ENCODE measurements at places on chromosomes 16 and 17.

- no peak for DNase-seq
Measured at GRCh38 chr17:57946798-57947358, 8.3 kb downstream of the CUEDC1 start.

- DNase-seq = no peak
Measured at GRCh38 chr17:78314683-78315354, 45.1 kb downstream of the SOCS3 start.

- no peak for DNase-seq
Measured at GRCh38 chr16:27199736-27200135, 3.6 kb upstream of the KDM8 start.

GRCh38 chr16:12589676-12590075 lies 214.0 kb downstream of the CPPED1 start:
- no peak for DNase-seq

GRCh38 chr17:7714721-7715594 lies 2.6 kb upstream of the DNAH2 start:
- no peak for DNase-seq

- DNase-seq = no peak
Measured at GRCh38 chr17:79990051-79990592, 45.5 kb downstream of the TBC1D16 start.

DNA sequence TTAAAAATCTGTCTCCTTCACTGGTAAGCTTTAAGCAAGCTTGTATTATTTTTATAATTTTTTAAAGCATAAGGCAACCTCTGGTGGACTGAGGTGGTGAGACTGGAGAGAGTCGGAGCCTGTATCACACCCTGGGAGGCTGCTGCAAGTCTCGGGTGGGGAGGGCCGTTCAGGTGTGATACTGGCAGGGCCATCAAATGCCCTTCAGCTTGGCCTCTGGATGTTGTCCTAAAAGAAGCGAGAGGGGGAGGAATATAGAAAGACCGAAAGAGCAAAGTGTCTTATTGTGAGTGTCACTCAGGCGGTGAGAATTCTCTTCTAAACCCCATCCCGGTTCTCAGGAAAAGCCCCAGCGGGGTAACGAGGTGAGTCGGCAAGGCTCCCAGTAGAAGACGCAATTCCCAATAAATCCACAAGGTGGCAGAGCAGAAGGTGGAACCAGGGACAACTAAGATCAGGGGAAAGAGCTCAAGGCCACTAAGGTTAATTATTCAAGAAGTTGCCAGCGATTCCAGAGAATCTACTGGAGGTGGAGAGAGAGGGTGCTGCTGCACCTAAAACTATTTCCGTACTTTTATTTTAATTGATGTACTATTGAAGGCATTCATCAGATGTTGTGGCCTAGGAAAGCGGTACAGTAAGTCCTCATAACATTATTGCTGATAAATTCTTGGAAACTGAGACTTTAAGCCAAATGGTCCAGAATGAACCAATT lies 14.1 kb downstream of the C17orf67 start:
- DNase-seq = peak; percentile 69

DNA sequence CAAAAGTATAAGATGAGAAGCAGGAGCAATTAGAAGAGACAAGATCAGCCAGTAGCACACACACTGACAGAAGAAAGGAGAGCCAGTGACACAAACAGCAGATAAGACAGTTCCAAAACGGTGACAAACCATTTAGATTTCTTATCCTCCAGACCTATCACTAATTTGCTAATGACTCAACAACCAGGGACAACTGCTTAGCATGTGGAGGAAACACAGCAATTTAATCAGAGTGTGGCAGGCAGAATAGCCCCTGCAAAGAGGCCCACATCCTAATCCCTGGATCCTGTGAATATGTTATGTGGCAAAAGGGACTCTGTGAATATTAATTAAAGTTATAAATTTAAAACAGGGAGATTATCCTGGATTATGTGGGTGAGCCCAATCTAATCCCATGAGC lies 81.1 kb downstream of the CACNG1 start:
- DNase-seq = no peak

GRCh38 chr17:45388604-45389325 lies 43.9 kb downstream of the ARHGAP27 start:
- DNase-seq = no peak

GRCh38 chr17:48510761-48511604 lies 19.8 kb downstream of the HOXB1 start:
- no peak for DNase-seq

DNA sequence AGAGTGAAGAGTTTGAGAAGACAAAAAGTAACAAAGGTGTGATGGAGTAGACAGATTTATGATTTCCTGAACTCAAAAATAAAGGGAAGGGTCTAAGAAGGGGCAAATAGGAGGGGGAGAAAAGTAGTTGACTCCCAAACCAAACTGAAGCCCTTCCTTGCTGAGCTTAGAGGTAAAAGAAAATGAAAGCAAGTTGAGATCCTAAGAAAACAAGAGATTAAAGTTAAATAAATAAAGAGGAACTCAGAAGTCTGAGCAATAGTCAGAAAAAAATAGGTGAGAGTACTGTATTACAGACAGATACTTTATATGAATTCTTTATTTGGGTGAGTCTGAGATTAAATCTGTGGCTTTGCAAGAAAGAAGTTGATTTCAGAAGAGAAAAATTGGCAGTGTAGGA lies 3.3 kb upstream of the PSMD12 start:
- no peak for DNase-seq

GRCh38 chr16:79264237-79265109 lies 336.1 kb downstream of the MAF start:
- DNase-seq = no peak

DNA sequence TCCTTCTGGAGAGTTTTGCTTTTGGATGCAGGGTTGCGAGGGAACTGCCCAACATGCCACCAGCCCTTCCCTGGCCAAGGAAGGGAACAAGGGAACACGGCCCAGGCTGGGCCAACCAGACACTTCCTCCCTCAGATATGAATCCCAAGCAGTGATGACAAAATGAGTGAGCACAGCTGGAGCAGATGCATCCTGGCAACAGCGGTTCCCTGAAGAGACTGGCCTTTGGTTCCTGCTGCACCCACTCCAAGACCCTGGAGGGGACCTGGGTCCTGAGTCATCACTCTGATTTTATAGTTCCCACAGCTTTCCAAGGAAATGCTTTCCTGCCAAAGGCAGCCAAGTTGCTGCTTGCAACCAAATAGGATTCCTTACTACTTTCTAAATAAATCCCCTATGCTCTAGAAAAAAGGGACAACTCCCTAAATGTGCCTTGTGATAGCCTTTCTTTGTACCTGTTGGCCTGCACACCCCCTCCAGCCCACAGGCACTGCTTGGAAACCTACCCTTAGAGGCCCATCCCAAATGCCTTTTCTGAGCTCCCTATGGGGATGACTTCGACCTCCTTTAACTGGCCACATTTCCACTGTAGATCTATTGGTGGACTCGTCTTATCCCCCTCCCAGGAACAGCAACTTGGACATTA lies 5.3 kb downstream of the ST3GAL2 start:
- no peak for DNase-seq

GRCh38 chr16:29877266-29877961 lies 14.4 kb upstream of the CDIPT start:
- DNase-seq = no peak

DNA sequence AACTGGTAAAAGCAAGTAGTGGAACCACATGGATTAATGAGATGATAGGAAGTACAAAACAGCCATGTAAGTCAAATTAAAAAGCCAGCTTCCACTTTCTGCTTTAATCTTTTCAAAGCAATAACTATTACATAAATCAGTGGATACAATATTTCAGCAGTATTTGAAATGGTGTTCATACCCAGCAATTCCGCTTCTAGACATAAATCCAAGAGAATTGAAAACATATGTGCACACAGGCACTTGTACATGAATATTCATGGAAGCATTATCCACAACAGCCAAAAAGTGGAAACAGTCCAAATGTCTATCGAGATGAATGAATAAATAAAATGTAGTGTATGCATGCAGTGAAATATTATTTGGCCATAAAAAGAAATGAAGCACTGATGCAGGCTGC lies 27.4 kb downstream of the SLFN12L start:
- no peak for DNase-seq

DNA sequence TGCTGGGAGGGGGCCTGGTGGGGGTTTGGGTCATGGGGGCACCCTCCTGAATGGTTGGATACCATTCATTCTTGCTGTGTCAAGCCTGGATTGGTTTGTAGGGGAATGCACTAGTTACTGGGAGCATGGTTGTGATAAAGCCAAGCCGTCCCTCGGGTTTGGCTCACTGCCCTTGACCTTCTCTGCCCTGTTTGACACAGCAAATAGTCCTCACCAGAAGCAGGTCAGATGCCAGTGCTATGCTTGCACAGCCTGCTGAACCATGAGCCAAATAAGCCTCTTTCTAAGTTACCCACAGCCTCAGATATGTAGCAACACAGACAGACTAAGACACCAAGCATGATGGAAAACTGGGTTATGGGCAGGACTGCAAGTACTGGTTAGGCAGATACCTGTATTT lies 14.6 kb downstream of the ZNF778 start:
- DNase-seq = no peak

DNA sequence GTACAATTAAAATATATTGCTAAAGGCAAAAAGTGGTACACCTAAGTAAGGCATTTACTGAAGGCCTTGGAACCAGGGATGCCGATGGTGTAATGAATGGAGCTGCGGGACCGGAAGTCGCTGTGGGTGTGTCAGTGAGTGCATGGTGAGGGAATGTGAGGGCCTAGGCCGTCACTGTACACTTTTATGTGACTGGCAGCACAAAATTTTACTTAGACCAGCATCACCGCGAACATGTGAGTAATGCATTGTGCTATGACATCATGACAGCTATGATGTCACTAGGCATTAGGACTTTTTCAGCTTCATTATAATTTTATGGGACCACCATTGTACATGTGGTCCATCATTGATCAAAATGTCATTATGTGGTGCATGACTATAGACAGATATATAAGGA lies 14.7 kb downstream of the ALOX15B start:
- DNase-seq = no peak

DNA sequence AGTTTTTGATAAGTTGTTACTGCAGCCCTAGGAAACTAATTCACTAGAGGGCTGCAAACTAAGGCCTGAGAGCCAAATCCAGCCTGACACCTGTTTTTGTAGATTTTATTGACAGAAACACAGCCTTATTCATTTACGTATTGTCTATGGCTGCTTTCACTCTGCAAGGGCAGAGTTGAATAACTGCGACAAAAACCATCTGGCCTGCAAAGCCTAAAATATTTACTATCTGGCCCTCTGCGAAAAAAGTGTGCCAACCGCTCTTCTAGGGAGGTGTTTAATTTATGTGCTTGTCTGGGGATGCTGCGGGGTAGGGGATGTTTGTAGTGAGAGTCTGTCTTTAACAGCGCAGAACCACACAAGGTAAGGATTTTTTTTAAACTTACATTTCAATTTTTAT lies 165.0 kb upstream of the RBFOX1 start:
- peak; percentile 2 for DNase-seq

- no peak for DNase-seq
Measured at GRCh38 chr17:79829457-79829856, 9.8 kb downstream of the CBX4 start.

- no peak for DNase-seq
Measured at GRCh38 chr17:64534187-64534586, 27.4 kb downstream of the CEP95 start.

DNA sequence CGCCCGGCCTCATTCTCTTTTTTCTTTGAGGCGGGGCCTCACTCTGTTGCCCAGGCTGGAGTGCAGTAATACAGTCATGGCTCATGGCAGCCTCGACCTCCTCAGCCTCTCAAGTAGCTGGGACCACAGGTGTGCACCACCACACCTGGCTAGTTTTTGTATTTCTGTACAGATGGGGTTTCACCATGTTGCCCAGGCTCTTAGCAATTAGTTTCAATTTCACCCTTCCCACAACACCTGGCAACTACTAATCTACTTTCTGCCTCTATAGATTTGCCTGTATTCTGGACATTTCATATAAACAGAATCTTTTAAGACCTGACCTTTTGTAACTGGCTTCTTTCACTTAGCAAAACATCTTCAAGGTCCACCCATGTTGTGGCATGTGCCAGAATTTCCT lies 8.0 kb upstream of the NT5M start:
- no peak for DNase-seq

DNA sequence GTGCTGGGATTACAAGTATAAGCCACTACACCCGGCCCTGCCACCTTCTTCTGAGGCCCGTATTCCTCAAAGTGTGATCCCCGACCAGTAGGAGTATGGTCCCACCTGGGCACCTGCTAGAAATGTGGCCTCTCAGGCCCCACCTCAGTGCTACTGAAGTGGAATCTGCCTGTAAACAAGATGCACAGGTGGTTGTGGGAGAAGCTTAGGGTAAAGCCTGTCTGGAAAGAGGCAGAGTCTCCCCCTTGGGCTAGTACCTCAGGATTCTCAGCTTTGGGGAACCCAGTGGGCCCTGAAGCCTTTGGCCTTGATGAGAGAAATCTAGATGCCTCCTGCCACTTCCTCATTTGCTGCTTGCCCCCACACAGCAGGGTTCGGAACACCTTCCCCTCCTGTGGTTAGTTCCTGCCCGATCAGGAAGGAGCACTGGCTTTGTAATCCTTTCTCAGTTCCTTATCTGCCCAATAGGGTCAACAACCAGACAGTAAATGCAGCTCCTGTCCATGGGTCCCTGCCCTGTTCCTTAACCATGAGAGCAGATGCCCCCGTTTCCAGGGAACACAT lies 25.2 kb downstream of the TK2 start:
- no peak for DNase-seq

DNA sequence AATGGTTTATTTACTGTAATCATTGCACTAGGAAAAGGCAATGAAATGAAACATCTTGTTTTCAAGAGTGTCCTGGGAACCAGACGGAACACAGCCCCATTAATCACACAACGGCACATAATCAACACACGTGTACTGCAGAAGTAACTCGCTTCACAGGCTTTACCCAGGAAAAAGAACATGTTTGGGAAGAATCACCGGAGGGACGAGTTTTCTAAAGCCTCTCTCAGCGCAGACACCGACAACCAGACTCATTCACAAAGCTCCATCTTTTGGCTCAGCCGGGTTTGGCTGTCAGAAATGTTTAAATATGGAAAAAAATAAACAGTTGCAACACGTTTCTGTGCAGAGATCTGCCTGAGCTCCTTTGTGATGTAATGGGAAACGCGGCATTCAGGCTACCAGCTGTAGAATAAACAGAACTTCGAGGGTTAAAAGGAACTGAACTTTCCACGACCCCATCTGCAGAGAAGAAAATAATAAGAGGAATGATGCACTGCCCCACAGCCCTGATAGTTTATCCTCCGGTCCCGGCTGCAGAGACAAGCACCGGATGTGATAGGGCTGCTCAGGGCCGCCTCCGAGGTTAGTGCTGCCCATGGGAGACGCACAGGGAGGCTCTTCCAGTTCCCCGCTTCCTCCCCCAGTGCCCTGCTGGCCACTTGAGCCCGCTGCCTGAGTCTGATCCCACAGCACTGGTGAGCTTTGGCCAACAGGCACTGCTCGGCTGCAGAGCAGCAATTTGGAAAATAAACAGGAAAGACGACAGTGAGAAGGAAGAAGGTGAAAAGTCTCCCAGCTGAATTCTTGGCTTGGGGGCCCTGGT lies 119.8 kb downstream of the HIC1 start:
- DNase-seq = peak; percentile 87

DNA sequence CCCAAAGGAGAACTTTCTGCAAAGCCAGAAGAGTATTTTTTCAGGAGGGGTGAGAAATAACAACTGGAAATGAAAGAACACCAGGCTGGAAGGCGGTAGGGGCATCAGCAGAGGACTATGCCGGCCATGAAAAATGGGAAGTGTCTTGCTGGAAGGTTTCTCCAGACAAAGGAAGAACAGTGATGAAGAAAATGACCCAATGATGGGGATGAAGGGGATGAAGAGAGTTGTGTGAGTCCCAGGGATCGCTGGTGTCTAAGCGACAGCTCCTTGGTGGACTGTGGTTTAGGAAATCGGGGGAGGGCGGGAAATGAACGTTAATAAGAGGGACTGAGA lies 623 bp downstream of the TTLL6 start:
- no peak for DNase-seq

GRCh38 chr16:48681520-48681919 lies 71.5 kb upstream of the N4BP1 start:
- no peak for DNase-seq
